ENCODE measurements at places on chromosomes 6 and 20.
A peak's percentile ranks its signal among the peaks of the same experiment; 100 is the strongest.

- no peak for DNase-seq
Observed at GRCh38 chr6:147651249-147652063, 143.0 kb downstream of the SAMD5 start.

DNA sequence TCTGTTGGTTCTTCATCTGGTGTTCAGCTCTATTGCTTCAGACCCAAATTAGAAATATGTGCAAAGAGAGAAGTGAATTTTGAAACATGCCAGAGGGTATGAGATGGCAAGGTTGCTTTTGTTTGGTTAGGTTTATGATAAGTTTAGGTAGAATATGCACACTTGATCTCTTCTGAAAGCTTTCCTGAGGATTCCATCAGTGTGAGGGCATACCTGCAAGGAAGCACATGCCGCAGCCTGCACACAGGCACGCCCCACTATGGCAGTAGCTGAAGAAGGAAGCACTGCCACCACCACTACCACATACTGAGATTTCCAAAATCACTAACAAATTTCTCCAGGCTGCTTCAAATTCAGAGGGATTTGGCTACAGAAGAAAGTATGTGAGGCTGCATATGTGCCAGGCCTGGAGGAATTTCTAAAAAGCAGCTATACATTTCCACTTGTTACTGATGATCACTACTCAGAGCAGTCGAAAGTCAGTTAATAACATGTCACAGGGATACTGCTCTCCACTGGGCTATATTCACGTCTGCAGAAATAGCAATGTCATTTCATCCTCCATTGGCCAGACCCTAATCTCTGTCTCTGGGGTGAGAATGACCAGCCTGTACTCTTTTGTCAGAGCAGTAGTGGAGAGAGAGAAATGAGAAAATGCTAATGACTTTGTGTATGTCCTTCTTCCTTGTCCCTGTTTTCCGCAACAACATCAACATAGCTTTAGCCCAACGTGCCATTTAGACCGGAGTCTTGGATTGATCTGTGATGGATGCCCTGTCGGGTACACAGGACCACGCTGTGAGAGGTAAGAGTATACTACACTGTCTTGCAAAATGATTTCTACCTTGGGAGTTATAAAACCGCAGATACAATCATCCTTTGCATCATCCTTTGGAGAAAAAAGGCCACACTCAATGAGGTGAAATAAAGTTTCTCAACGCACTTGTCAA lies 396.7 kb downstream of the LAMA2 start:
- DNase-seq, result no peak

DNA sequence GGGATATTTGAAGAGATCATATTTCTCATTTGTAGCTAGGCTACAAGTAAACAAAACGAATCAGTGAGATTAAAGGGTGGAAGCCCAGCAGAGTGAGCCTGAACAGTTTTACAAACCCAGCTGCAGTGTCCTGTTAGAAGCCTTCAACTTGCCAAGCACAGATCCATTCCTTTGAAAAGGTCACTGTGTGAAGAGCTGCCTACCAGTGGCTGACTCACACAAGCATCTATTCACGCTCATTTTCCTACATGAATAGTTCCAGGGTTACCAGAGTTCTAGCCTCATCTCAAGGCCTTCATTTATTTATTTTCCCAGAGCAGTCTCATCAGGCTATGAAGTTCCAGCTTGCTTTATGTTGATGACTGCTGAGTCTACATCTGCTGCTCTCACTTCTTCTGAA lies 25.7 kb upstream of the MLIP start:
- no peak for DNase-seq

- no peak for DNase-seq
Observed at GRCh38 chr20:61833807-61834610, 231.7 kb downstream of the TAF4 start.

GRCh38 chr6:50007819-50008218 lies 14.0 kb downstream of the DEFB110 start:
- DNase-seq, result no peak

DNA sequence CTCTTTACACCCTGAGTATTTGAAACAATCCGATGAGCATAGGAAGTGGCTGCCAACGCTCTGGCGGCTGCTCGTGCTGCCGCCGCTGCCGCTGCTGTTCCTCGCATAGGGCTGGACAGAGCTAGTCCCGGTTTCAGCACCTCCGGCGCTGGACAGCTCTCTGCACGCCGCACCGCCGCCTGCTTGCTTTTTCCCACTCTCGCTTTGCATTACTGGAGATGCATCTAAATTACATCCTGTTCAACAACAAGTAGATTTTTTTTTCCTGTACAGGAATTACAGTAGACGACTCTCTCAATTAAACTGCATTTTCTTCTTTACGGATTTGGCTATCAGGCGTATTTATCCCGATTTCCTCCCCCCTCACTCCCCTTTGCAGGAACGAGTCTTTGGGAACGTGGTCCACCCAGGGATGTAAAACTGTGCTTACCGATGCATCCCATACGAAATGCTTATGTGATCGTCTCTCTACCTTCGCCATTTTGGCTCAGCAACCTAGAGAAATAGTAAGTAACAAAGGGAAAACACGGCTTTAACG lies 563.8 kb downstream of the LMBRD1 start:
- DNase-seq, result peak; percentile 56
